CMK (cell line): ENCODE measurements at places on chromosomes 4 and X.

GRCh38 chr4:10605031-10605430 lies 79.5 kb downstream of the CLNK start:
- DNase-seq, result no peak

GRCh38 chr4:74659576-74660411 lies 134.5 kb downstream of the BTC start:
- DNase-seq, result no peak

DNA sequence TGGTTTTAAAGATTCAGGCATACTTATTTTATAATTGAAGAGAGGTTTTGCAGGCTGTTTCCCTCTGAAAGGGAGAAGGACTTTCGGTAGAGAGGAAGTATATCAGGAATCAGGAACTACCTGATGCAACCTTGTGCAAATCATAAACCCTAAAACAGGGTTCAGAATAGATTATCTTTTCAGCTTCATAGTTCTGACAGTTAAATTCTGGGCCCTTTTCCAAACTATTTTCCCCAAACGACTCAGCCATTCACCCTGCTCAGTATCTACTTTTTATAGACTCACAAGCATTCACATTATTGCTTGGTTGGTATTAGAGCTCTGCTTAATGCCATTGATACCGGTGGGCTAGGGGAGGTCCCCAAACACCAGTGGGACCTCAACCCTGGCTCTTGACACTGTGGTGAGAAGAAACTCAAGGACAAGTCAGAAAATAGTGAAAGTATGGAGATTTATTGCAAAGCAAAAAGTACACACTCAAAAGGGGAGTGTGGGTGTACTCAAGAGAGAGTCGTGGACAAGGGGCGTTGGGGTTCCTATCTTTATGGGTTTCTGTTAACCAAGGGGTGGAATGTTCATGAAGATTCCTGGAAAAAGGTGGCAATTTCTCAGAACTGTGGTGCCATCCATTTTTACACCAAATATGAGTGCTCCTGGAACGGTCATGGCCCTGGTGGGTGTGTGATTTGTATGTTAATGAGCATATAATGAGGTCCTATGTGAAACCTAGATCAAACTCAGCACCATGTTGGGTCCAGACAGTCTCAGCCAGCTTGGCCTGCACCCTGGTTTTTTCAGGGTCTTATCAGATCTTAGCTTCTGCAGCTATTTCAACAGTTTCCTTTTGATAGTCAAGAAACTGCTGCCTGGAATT lies 238.3 kb downstream of the DCLK2 start:
- no peak for DNase-seq

DNA sequence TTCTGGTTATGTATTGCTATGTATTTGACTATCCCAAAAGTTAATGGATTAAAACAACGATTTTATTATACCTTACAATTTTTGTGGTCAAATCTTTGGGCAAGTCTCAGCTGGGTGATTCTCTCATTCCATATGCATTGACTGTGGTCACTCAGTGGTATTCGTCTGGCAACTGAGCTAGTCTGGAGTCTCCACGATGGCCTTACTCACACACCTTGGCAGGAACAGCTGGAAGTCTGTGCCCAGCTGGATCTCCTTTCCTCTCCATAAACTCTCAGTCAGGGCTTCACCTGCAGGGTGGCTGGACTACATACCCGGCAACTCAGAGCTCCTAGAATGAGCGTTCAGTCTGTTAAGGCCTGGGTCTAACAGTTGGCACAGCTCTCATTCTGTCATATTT lies 141.1 kb upstream of the WDFY3 start:
- DNase-seq, result no peak

- DNase-seq, result peak; percentile 72
These were observed 230.3 kb upstream of the PGRMC2 start for GRCh38 chr4:128517739-128518510.

- DNase-seq, result no peak
These were observed 338.1 kb upstream of the F9 start for GRCh38 chrX:139192386-139192961.

GRCh38 chr4:69576251-69576877 lies 63.1 kb downstream of the UGT2A2 start:
- no peak for DNase-seq

DNA sequence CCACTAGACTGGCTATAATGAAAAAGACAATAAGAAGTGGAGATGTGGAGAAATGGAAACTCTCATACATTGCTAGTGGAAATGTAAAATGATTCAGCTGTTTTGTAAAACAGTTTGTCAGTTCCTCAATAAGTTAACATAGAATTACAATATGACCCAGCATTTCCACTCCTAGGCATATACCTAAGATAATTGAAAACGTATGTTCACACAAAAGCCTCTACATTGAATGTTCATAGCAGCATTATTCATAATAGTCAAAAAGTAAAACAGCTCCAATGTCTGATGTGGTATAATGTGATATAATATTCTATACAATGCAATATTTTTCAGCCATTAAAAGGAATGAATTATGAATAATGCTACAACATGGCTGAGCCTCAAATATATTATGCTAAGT lies 10.2 kb downstream of the EDA start:
- DNase-seq, result no peak

DNA sequence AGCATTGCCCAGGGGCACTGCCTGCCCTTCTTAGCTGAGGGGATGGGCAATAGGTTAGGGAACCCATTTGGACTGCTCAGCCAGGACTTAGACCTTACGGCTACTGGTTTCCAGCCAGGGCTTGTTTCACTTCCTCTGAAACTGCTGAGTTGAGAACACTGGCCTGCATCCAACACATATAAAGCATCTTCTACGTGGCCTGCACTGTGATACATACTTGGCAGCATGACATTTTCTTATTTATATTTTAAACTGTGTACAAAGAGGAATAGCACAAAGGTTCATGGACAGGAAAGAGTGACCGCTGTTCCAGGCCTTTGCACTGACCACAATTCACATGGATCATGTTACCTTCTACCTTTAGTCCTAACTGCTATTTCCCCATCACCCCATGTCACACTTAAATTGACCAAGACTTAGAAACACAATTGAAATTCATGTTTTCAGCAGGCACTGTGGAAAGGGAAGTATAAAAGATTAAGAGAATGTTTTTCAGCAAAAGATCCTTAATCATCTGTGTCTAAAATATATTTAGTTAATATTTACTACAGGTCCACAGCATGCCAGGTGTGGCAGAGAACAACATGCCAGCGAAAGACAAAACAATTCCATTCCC lies 43.7 kb downstream of the NLGN4X start:
- DNase-seq, result no peak

DNA sequence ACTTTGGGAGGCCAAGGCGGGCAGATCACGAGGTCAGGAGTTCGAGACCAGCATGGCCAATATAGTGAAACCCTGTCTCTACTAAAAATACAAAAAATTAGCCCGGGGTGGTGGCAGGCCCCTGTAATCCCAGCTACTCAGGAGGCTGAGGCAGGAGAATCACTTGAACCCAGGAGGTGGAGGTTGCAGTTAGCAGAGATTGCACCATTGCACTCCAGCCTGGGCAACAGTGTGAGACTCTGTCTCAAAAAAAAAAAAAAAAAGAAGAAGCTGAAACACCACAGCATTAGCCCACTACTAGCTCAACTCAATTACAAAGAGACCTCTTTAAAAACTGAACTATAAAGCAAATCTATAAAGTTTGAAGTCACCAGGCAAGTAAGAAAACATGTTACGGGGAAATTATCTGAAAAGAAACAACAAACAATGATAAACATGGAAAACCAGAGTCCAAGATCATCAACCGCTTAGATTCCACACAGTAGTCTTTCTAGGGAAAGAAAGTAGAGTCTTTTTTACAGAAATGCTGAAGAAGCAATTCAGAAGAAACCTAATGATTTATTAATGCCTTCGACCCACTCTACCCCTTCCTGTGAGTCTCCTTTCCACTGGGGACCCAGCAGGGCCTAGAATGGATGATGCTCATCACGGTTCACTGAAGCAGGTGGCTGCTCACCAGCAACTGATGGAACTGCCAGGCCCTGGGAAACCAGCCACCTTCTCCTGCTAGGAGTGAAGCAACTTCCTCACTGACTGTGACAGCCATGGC lies 6.6 kb downstream of the SAT1 start:
- no peak for DNase-seq
